ENCODE measurements at places on chromosomes 6 and 20.

DNA sequence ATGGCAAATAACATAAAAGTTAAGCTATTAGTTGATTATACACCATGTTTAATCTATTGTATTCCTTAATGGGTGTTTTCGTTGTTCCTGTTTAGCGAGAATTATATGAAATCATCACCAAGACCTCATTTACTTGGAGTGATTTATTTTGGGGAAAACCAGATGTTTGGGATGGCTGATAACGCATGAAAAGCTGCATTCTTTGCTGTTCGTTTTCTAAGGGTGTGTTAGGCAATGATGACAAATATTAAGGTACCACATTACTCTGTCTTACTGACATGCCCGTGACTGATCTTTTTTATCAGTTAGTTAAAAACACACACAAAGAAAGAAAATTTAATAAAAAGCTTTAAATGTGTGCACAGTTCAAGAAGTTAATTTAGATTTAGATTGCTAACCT lies 176.4 kb downstream of the ZFP64 start:
- no peak for DNase-seq

GRCh38 chr6:137685798-137686375 lies 181.2 kb upstream of the TNFAIP3 start:
- DNase-seq: no peak

DNA sequence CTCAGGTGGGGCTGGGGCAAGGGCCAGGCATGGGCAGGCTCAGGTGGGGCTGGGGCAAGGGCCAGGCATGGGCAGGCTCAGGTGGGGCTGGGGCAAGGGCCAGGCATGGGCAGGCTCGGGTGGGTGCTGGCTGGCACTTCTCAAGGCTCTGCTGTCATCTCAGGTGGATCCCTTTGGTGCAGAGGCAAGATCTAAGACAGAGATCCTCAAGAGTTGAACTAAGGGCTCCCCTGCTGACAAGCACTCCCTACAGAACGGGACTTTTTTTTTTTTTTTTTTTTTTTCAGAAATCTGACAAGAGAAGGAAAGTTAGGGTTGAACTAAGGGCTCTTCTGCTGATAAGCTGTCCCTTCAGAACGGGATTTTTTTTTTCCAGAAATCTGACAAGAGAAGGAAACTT lies 24.9 kb downstream of the MMP24OS start:
- no peak for DNase-seq

DNA sequence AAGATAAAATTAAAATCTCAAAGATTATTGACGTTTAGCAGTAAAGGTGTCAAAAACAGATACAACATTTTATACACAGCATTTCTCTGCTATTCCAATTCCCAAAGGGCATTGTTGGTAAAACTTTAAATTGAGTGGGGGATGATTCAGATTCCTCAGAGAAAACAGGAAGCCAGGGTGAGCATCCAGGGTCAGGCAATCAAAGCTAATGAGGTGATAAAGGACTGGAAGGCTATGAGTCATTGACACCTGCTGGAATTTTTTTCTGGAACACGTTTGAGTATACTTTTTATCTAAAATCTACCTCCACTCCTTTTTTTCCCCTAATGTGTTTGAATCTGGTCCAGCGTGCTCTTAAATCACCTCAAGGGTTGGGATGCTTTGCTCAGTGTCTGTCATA lies 52.2 kb downstream of the FKBP1C start:
- no peak for DNase-seq

DNA sequence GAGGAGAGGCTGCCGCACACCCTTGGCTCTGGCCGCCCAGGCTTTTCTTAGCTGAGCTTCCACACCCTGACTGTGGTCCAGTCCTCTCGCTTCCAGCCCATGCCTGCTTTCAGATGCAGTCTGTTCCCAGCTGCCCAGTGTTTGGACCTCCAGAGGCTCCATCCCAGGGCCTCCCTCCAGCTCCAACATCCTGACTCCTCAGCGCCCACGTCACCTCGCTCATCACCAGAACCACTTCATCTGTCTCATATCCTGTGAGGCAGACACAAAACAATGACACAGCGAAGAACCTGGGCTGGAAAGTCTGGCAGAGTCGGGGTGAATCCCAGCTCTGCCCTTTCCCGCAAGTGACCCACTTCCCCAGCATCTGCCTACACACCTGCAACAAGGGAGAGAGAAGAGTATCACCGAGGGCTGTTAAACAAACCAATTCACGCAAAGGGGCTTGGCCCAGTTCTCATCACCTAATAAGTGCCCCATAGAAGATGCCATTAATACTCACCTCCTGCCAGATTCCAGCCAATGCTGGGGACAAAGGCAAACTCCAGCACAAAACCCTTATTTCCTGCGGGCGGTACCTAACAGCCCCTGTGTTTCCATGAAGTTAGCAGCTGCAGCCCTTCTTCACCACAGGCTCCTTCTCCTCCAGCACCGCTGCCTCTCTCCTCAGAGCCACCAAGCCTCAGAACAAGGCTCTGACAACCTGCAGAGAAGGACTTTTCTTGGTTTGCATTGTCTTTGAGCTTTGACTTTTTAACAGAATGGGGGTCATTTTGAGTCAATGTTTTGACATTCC lies 133.4 kb upstream of the CDH4 start:
- no peak for DNase-seq

- no peak for DNase-seq
These were observed 49.5 kb downstream of the TRERF1 start for GRCh38 chr6:42402184-42402583.

- DNase-seq: no peak
These were observed 219.8 kb downstream of the TMEM200A start for GRCh38 chr6:130585587-130585986.

DNA sequence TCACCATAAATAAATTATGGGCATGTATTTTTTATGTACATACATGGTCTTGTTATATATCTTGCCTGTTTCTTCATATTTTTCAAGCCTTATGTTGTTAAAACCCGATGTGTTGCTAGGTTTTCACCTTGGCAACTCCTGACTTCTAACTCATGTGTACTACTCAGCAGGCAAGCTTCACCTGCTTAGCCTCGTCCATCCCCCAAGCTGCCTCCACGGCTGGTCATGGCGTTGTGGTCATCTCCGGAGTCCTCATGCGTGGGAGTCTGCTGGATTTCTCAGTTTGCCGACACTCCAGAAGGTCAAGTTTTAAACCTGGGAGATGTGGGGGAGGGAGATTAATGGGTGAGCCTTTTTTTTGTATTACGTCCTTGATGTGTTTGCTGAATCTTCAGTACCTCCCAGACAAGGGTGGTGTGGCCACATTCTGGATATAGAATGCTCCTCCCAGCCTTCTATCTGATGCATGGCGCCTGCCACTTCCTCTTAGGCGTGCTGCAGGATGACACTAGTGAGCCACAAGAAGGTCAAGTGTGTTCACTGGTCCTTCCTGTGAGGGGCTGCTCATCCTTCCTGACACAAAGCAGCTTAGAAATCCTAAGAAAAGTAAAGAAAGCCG lies 26.6 kb upstream of the EDN3 start:
- DNase-seq: no peak

- DNase-seq: peak; percentile 44
These were observed 66.7 kb downstream of the RPP21 start for GRCh38 chr6:30411515-30412207.

DNA sequence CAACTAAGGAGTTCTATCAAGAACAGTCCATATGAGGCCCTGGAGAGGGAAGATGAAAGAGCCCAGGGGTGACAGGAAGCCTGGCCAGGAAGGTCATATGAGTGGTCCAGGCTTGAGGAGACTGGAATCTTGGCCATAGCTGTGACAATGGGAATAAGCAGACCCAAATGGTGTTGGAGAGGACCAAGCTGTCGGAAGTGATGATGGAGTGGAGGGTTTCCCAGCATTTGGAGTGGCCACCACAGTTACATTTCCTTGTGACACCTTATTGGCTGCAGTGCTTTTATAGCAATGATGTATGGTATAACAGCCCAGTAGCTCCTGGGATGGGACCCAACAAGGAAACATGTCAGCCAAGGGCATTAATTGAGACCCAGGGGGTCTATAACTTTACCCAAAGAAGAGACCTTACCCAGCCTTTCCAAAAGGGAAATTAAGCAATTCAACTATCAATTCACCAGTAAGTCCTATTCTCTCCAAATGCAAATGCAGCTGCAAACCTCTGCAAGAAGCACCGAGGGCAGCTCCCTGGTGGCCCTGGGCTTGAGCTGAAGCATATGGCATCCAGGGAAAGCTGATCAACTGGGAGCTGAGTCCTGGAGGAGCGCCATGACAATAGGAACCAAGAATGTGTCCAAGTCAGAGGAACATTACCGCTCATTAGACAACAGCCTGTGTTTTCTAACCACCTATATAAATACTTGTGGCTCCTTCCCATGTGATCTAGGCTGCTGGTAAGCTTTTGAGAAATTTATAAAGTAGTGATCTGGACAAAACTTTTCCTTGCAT lies 219.4 kb downstream of the SOD2 start:
- no peak for DNase-seq

DNA sequence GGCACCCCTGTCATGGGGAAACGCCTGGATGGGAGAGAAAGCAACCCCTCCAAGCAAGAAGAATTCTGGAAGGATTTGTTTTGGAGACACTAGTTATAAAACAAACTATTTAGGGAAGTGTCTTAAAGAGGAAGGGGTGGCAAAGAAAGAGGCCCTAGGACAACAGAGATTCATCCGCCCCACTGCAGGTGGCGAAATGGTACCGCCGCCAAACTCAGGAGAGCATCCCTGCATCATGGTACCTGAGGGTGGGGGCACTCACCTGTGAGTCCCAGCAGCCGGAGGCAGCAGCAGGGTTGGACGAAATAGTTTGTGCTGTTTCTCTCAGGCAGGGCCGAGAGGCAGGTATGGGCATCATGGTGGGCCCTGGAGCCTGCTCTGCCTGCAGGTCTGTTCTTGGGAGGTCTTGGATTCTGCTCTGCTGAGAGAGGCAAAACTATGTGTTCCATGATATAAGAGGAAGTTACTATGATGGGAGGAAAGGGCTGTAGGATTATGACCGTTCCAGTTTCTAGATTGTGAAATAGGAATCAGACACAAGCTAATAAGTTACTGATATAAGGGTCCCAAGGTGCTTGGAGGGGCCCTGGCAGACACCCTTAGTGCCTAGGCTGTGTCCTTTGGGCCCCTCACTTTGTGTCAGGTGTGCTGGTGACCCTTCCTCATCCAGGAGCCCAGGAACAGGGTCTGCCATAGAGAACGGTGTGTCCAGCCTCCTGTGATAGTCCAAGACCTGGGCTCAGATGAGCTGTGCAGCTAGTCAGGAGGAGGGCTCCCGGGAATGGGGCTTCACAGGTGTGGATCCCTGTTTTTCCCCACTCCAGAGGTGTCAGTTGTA lies 20.4 kb downstream of the SIRPD start:
- DNase-seq: no peak

GRCh38 chr20:669573-669972 lies 6.0 kb downstream of the SCRT2 start:
- DNase-seq: no peak

DNA sequence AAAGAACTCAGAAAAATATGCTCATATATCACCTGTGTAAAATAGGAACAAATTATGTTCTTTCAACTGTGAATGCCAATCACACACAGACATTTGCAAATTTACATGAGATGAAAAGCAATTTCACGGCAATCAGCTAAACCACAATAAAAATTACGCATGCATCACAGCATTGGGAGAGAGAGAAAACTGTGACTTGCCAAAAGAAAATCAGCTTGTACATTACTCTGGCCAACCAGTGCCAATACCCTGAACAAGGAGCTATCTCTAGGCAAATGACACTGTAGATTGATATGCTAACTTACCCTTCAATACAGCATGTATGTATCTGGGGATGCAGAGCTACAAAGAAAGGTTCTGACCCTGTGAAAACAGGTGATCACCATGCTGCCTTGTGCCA lies 515.6 kb downstream of the EYS start:
- DNase-seq: no peak

GRCh38 chr6:69816026-69816425 lies 19.2 kb upstream of the LMBRD1 start:
- DNase-seq: no peak

GRCh38 chr6:169341706-169342105 lies 88.1 kb upstream of the THBS2 start:
- no peak for DNase-seq

DNA sequence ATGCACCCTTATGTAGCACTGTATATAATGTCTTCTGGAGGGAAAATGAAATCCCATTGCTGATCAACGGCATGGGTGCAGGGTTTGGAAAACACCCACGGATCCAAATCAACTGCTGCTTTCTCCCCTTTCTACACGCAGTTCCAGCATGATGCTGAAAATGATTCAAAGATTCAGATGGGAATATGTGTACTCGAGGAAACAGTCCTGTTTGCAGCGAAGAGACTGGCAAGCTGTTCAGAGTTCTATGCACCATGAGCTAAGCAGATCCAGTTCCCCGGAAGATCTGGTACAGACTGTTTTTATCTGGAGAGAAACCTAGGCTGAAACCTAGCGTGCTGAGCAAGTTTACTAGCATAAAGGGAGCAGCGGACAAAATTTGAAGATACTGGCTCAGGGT lies 47.9 kb upstream of the CDH4 start:
- DNase-seq: no peak

- no peak for DNase-seq
These were observed 534.3 kb downstream of the COL12A1 start for GRCh38 chr6:74671558-74672025.

GRCh38 chr6:100105138-100105537 lies 111.1 kb upstream of the MCHR2 start:
- DNase-seq: no peak

- no peak for DNase-seq
These were observed 39.0 kb downstream of the TPD52L1 start for GRCh38 chr6:125192610-125192930.

GRCh38 chr6:84274856-84275255 lies 47.4 kb upstream of the CEP162 start:
- DNase-seq: no peak

DNA sequence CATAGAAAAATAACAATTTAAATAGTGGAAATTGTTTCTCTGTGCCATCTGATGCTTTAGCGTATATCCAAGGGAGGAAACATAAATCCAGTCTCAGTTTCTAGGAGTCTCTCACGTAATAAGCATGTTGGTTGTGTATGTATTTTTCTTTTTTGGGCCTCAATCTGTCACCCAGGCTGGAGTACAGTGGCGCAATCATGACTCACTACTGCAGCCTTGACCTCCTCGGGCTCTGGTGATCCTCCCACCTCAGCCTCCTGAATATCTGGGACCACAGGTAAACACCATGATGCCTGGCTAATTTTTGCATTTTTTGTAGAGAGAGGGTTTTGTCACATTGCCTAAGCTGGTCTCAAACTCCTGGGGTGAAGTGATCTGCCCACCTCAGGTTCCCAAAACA lies 78.6 kb upstream of the PLN start:
- DNase-seq: no peak

- no peak for DNase-seq
These were observed 6.0 kb downstream of the BFSP1 start for GRCh38 chr20:17525132-17525531.

Measured in NCI-H1105 (cell line).